ENCODE measurements at places on chromosomes 3 and 15.

- DNase-seq = no peak
Measured at GRCh38 chr3:121723485-121723884, 26.1 kb downstream of the GOLGB1 start.

- DNase-seq = peak; percentile 0
Measured at GRCh38 chr3:130242850-130243569, 102.5 kb upstream of the COL6A5 start.

DNA sequence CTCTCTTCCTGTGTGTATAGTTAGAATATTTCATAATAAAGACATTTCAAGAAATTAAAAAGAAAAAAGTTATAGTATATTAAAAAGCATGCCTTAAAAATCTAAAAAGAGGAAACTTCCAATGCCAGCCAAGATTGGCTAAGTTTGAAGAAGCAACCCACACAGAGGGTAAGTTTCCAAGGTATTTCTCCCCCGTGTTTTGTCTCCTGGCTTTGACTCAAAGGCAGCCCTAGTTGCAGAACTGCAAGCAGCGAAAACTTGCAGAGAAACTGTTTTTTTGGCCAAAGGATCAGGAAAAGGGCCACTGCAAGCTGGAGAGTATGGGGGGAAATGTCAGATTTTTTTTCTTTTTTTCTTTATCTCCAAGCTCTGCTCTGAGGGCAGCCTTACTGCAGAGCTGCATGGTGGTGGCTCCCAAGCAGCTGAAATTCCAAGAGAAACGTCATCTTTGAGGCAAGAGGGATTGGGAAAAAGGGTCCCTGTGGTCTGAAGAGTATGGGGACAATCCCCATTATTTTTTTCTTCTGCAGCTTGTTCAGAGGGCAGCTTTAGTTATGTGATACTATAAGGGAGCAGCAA is 23.0 kb downstream of the HACL1 start:
- no peak for DNase-seq

DNA sequence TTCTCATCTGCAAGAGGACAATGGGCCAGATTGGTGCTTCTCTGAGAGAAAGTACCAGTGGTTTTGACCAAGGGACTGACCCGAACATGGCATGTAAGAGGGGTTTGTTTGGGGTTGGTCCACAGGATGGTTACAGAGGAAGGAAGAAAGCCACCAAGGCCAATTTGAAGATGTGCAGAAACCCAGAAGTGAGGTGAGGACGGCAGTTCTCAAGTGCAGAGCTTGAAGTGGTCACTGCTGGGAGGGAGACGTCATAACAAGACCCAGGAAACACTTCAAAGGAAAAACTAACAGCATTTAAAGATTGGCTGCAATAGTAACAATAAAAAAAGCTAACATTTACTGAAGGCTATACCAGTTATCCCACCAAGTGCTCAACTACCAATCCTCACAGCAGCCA is 29.1 kb downstream of the LIPC start:
- DNase-seq = no peak

GRCh38 chr3:185267193-185267592 is 13.3 kb upstream of the EHHADH start:
- no peak for DNase-seq

DNA sequence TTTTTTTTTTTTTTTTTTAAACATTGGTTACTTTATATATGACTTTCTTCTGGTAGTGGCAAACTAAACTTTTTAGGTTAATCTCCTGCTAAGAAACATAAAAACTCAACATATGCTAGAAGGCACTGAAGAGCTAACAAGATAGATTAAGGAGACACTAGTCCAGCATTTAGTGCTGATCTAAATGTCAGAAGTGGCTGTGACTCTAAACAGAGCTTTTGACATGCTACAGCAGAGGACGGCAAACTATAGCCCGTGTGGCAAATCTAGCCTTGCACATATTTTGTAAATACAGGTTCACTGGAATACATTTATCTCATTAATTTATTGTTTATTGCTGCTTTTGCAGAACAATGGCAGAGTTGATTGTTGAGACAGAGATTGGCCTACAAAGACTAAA is 20.6 kb downstream of the NR2E3 start:
- no peak for DNase-seq

DNA sequence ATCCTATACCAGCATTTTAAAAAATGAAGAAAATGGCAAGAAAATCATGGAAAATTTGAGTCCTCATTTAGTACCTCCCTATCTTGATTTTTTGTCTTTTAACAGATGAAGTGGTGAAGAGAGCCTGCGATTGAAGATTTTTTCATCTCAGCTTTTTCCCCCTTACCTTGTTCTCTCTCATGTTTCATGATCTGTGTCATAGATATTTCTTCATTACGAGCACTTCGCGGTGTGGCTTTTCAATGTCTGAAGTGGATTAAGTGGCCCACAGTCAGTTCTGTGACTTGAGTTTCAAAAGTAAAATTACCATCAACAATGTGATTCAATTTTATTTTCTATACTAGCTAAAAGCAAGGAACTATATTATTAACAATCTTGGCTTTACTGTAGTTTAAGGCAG is 147.2 kb downstream of the FNDC3B start:
- DNase-seq = no peak

DNA sequence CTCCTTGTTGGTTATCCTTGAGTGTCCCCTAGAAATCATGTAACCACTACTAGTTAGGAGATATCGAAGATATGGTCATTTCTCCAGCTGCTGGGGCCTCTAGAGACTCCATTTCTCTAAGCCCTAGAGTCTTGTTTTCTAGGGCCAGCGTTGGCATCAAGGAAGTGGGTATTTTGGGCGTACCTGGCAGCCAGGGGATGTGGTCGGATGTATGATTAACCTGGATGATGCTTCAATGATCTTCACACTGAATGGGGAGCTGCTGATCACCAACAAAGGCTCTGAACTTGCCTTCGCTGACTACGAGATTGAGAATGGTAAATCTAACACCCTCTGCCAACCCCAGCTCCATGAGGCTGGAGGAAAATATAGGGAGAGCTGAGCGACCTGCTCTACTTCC is 325.5 kb downstream of the RYR3 start:
- no peak for DNase-seq

- peak; percentile 33 for DNase-seq
Measured at GRCh38 chr15:75368689-75369239, 357 bp upstream of the MAN2C1 start.

DNA sequence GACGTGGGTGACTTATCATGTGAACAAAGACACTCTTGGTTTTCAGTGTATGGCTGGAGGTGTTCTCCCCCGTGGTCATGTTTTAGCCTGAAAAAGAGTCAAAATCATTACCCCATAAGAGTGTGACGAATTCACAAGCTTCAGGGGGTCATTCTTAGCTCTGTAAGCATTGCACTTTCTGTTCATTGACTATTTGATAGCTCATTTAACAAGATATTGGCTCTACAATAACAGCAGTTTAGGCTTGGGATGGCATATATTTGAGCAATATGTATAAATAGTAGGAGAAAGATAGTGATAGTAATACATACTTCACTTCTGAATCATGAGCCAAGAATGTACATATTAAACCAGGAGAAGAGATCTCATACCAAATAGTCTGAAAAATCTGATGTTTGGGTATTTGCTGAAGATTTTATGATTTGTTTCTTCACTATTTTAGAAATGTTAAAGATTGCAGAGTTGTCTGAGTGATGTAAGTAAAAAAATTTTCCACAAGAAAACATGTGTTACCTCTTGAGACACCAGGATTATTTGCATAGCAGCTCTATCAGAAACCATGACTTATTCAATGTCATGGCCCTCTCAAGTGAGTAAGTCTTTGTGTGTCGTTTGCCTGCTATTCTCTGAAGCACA is 996.0 kb downstream of the OTOL1 start:
- DNase-seq = no peak

DNA sequence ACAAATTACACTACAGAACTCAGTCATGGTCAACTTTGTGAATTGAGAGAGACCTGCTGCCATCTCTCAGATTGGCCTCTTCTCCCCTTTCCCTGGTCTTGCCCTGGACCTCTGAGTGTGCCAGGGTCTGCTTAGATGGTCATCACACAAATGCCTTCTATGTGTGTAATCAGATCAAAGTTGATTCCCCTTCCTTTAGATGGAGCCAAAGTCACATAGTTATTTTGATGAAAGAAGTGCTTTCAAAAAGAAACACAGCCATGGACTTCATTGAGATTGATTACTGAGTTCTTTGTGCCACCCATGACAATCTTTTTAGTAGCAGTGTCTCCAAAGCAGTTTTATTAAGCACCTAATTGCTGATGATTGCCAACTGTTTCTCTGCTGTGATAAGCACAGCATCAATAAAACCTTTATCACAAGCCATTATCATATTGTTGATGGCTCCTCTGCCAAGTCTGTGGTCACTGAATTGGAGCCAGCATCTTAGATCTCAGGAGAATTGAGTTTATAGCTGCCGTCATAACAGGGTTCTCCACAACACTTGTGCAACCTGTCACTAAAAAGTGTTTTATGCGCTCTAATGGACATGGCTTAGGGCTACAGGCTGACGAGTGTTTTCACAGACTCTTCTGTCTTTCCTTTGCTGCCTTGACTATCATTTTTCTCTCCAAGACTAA is 149.7 kb upstream of the NUDT16 start:
- no peak for DNase-seq

DNA sequence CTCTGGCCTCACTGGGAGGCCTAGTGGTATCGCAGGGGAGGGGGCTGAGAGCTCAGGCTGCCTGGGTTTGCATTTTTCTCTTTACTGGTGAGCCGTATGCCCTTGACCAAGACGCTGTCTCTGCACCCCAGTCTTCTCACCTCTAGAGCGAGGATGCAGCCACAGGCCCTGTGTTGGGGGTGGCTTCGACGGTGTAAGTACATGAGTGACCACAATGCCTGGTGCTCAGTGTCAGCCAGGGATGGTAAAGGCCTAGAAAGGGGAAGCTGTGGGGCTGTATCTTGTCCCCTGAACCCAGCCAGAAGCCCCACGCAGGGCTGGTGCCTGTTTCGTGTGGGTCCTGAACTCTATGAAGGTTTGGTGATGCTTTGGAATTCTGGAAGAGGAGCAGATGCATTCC is 19.8 kb downstream of the SYNM start:
- no peak for DNase-seq

- DNase-seq = no peak
Measured at GRCh38 chr3:122058294-122058693, 3.1 kb downstream of the CD86 start.

GRCh38 chr3:131807822-131808221 is 227.0 kb downstream of the CPNE4 start:
- DNase-seq = no peak

- no peak for DNase-seq
Measured at GRCh38 chr3:2898591-2899353, 211.4 kb downstream of the IL5RA start.

DNA sequence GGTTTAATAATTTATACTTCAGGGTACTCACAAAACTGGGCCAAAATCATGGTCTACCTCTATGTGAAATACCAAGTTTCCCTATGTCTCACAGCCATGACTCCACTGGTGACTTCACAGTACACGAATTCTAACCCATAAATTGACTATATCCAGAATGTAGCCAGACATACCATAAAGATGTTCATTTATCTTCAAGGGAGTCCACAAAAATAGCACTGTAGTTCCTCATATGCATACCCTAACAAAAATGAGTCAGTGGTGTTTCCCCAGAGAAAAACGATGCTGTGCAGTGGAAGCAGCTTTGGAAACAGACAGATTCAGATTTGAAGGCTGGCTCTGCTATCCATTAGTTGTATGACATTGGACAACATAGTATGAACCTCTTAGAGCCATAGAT is 438.8 kb downstream of the FHIT start:
- DNase-seq = no peak

- DNase-seq = no peak
Measured at GRCh38 chr15:93037820-93038705, 50.9 kb downstream of the RGMA start.

GRCh38 chr15:67372986-67373675 is 118.5 kb downstream of the IQCH start:
- DNase-seq = no peak

DNA sequence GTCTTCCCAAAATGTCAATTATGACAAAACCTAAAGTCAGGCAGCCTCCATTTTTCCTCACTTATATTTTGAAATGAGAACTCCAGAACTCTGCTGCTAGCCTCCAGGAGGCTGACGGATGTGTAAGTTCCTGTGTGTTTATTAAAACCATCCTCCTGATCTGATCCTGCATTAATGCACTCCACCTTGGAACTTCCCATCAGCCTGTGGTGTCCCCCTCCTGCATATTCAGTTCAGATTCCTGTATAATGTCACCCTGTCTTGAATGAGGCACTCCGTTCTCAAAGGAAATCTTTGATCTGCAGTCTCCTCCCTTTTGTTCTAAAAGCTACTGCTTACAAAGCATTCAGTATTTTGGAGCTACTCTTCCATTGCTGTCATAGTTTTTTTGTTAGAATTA is 318.2 kb upstream of the ONECUT1 start:
- DNase-seq = no peak

GRCh38 chr15:41934843-41935242 is 37.5 kb downstream of the EHD4 start:
- no peak for DNase-seq

GRCh38 chr15:88834211-88834812 is 31.1 kb downstream of the ACAN start:
- no peak for DNase-seq

- no peak for DNase-seq
Measured at GRCh38 chr3:51283421-51283820, 101.7 kb upstream of the MANF start.

DNA sequence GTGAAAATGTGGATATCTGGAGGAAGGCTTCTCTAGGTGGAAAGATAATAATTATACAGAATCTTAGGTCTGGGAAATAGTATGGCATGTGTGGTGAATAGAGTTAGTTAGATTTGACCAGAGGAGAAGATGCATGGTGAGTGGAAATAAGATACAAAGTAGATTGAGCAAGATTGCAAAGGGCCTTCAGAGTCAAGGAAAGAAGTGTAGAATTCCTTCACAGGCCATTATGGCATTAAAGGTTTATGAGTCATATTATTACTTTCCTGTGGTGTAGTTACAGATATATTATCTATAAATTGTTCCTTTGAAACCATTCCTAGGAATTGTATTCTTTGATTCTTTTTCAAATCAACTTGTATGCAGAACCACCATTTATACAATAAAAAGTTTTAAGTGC is 660.3 kb downstream of the SI start:
- DNase-seq = no peak

- DNase-seq = no peak
Measured at GRCh38 chr3:172799246-172799645, 48.7 kb downstream of the ECT2 start.

GRCh38 chr3:178381971-178382448 is 154.2 kb upstream of the KCNMB2 start:
- DNase-seq = no peak

- no peak for DNase-seq
Measured at GRCh38 chr3:73667889-73668288, 43.1 kb upstream of the PDZRN3 start.

- no peak for DNase-seq
Measured at GRCh38 chr15:100849855-100850218, 29.8 kb upstream of the ALDH1A3 start.

GRCh38 chr15:74235962-74236361 is at the start of gene CCDC33:
TSS of gene CCDC33 (plus strand) at chr15:74236326. CDS start at chr15:74236720, 394 bp downstream.
- DNase-seq = peak; percentile 82

- DNase-seq = no peak
Measured at GRCh38 chr15:50126072-50126471, 7.0 kb upstream of the ATP8B4 start.

- DNase-seq = no peak
Measured at GRCh38 chr15:86028961-86029360, 50.7 kb upstream of the AGBL1 start.

Measured in NCI-H345 (cell line).